Astrocyte of the spinal cord (primary cell): ENCODE measurements at places on chromosomes 5 and 9.
A peak's percentile ranks its signal among the peaks of the same experiment; 100 is the strongest.

DNA sequence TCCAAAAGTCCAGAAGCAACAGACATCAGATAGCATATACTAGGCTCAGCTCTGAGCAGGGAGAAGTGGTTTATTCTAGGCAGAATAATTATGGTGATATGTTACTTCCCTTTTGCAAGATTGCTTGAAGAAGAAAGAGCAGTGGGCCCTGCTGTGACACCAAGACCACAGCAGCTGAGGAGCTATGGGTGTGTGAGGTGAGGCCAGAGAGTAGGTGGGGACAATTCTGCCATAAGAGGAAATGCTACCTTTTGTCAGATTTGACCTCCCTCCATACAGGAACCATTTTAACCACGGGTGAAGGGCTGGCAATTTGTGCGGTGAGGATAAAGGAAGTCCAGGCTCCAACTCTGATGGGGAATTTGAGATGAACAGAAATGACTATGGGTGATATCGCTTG, 51.3 kb downstream of the TNFSF15 start:
- DNase-seq = no peak

DNA sequence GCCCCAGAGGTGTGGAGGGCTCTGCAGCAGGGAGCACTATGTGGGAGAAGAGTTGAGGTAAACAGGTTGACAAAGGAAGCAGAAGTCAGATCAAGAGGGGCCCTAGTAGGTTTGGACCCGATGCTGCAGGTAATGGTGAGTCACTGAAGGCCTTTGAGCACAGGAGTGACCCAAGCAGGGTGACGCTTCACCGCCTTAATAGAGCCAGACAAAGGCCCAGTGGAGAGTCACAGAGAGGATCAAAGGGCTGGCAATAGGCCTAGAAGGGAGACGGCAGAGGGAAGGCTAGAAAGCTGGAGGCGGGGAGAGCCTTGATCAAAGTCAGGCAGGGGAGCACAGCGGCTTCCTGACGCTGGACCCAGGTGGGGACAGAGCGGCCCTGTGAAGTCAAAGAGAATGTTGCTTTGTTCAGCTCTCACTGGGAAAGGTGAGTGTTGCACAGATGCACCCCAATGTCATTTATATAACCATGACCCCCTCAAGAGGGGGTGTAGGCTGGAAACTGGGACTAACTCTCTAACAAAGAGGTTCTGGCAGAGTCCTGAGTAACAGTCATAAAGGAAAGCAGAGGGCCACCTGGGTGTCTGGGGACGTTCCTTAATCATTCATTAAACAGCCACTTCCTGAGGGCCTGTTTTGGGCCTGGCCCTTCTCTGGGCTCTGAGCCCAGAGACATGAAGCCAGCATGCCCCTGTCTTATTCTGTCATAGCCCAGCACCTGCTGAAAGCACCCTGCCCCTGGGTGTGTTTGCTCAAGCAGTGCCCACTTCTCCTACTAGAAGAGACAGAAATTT, 9.8 kb upstream of the CPLX2 start:
- no peak for DNase-seq

DNA sequence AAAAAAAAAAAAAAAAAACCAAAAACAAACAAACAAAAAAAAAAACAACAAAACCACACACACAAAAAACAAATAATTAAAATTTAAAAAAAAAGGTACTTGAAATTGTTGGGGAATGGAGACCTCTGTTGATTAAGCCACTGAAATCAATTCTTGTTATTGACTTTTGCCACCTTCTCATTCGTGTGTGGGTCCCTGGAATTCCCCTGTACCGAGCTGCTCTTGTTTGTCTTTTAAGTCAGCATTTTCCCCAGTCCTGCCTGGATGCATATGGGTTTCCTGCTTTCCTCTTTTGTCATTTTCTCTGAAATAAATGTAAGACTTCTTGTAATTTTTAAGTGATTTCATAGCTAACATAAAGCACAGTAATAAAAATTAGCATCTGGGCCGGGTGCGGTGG, 45.5 kb downstream of the GPBP1 start:
- no peak for DNase-seq

GRCh38 chr5:23269981-23270380, 237.4 kb upstream of the PRDM9 start:
- DNase-seq = no peak

GRCh38 chr5:160128632-160129031, 9.4 kb upstream of the PWWP2A start:
- DNase-seq = no peak

GRCh38 chr9:124800306-124801259, 23.6 kb downstream of the OLFML2A start:
- no peak for DNase-seq

DNA sequence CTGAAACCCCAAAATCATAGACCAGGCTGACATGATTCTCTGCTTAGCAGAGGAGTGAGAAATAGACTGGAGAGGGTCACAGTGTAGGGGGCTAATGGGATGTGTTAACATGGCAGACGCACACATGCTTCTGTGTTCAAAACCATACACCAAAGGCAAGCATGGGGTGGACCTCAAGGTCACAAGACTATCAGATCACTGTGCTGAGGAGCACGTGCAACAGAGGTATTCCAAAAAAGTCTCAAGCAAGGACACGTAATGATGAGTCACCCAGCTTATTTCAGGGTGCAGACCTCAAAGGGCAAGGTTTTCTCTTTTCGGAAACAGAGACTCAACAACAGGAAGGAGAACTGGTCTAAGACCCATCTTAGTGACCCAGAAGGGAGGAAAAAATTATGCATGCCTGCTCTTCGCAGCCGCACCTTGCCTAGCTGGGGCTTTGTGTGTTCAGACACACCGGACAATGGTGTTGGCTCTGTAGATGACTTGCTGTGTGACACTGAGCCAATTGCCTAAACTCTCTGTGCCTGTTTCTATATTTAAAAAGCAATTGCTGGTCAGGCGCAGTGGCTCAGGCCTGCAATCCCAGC, 20.3 kb downstream of the WHRN start:
- DNase-seq = peak; percentile 51

GRCh38 chr5:22500556-22500955, 352.6 kb downstream of the CDH12 start:
- DNase-seq = no peak
